ENCODE measurements at places on chromosomes 16 and 17. TPM values are rescaled to one million over a fixed set of nuclear protein-coding genes. Genes with fewer than 3 reads are reported as not detected.

Gene FAM20A
- 21.8 TPM for total RNA-seq

Gene GCGR
- not detected for total RNA-seq

Gene CCDC182
- not detected for total RNA-seq

Gene KRT32
- total RNA-seq = not detected

Gene FOXC2
- total RNA-seq = 1.2 TPM

Gene UNKL
- 9.2 TPM for total RNA-seq

Gene UNC13D
- total RNA-seq = 6.8 TPM

DNA sequence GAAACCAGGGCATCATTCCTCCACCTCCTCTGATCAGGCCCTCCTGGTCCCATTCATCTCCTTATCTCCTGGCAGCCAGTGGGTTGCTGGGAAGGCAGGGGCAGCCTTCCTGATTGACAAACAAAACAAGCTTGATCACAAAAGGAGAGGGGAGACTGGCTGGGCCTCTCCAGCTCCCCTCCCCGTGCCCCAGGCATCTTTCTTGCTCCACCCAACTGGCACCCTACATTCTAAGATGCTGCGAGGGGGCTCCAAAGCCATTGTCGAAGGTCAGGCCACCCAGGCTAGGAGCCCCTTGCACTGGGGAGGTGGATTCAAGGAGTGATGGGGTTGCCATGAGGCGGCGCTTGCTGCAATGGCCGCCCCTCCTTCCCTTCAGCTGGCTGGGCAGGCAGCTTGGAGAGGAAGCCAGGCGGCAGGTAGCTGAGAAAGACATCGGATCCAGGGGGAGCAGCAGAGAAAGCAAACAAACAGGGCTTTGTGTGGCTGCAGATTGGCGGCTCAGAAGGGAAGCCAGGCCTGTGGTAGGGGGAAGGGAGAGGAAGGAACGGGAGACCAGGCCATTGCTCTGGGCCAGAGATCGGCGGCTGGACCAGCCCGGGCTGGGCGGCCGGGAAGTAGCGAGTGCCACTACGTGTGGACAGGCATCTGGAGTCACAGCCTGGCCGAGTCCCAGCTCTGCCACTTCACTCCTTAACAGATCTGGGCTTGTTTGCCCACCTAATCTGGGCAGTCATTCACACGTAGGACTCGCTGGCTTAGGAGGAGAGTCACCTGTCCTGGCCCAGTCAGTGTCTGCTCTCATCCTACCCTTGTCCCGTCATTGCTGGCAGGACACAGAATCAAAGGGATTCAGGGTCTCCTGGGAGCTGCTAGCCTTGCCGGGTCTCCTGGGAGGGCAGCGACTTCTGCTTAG lies 12.3 kb downstream of the RAI1 start:
- peak; percentile 79 for DNase-seq

DNA sequence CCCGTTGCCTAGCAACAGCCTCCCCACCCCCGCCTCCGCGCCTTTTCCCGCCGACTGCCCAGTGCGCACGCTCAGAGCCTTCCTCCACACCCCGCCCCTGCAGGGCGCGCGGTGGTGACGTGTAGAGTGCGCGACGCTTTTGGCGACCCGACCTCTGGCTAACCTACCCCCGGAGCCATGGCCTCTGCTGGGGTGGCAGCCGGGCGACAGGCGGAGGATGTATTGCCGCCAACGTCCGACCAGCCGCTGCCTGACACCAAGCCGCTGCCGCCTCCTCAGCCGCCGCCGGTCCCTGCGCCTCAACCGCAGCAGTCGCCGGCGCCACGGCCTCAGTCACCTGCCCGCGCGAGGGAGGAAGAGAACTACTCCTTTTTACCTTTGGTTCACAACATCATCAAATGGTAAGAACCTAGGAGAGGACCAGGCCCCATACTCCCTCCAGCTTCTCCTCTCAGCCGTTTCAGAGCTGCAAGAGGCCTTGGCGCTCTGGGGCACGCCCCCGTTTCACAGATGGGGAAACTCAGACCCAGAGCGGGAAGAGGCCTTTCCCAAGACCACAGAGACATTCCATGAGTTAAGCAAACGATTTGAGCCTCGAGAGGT lies at the start of gene MED9:
Gene MED9, plus strand, starts transcription at position 136 of the 603 bp plus-strand sequence. Its CDS starts 42 bp downstream, at position 178.
- peak; percentile 93 for DNase-seq

- no peak for DNase-seq
Observed at GRCh38 chr17:82428546-82428945, 10.2 kb upstream of the OGFOD3 start.

- no peak for DNase-seq
Observed at GRCh38 chr17:17403899-17404576, 72.8 kb upstream of the MED9 start.

DNA sequence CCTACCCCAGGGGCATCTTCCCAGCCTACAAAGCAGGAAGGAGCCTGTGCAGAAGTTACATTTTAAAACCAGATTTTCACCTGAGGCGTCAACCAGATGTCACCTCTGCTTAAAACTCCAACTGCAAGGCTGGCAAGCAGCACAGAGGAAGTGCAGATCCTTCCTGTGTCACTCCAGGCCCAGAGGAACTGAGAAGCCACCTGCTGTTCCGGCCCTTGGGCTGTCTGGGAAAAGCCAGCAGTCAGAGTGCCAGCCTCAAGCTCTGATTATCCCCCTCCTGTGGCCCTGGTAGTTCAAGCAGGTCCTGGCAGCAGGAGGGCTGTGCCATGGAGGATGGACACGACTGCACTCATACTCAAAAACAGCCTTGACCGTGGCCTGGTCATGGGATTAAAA lies 10.2 kb downstream of the POLR2C start:
- no peak for DNase-seq

DNA sequence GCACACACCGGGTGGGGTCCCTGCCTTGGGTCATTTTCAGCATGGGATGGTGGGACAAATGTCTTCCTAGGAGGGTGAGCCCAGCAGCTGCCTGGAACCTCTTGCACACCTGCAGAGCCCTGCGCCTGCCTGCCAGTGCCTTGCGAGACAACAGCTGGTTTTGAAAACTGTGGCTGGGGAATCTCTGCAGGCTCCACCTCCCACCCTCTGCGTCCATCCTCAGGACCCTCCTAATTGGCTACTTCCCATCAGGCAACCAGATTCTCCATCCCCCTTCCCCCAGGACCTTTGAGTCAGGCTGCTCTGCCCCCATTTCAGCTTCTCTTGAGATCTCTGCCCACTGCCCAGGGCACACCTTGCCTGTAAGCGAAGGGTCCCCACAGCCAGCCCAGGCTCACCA lies 26.6 kb downstream of the PEMT start:
- no peak for DNase-seq

GRCh38 chr17:72525225-72526015 lies 404.6 kb downstream of the SOX9 start:
- DNase-seq = no peak

DNA sequence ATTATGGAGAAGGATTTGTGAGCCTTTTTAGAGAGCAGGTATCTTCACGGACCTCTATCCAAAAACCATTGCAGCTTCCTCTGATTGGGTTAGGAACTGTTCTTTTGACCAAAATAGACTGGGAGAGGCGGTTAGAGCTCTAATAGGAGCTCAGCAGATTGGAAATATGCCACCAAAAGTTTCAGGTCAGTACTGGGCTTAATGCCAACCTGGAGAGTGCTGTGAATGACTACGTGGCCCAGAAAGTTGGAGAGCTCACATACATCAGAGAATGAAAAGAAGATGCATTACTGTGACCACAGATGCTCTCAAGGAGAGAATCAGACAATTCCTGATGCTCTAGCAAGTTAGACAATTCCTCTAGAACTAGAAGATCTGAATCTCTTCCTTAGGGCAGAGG lies 86.5 kb downstream of the ABCA8 start:
- no peak for DNase-seq

DNA sequence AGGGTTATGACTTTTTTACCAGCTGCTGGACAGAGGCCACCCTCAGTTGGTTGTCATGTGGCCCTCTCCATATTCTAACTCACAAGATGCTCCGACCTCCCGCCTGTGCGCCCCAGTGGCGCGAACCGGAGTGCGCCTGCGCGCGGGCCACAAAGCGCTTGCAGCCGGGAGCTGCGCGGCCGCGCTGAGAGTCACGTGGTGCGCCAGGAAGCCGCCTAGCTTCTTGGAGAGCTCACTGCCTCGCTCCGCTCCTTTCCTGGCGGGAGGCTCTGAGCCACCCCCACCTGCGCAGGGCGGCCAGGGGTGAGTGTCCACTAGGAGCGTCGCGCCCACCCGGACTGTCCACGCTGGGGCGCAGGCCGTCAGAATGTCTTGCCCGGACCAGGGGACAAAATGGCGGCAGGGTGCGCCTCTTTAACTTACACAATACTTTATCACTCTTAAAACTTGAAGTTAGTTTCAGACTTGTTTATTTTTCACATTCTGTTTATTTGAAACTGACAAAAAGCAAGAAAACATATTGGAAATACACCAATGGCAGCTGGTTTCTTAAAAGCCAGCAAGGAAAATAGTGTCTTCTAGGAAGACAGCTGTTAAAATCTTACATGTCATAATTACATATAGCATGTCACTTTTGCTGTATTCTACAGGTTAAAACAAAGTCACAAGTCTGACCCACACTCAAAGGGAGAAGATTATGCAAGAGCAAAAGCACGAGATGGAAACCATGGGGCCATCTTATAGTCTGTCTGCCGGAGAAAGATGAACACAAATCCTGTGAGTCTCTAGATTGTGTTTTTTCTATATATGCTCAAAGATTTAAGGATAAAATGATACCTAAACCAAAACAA lies 357.9 kb downstream of the CNTNAP4 start:
- DNase-seq = no peak

DNA sequence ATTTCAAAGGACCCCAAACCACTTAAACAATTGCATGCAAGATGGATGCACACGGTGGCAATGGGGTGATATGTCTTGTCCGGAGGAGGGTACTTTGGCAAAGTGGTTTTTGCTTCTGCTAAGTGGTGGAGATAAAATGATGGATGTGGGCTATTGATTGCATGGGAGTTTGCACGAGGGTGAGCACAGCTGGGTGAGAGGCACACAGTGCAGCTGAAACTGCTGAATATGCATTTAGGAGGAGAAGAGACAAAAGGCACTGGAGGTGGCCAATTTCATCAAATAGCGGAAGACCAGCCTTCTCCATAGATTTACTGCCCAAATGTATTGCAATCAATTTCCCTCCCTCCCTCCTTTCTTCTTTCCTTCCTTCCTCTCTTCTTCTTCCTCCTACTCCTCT lies 414.4 kb upstream of the EEF2KMT start:
- DNase-seq = no peak

DNA sequence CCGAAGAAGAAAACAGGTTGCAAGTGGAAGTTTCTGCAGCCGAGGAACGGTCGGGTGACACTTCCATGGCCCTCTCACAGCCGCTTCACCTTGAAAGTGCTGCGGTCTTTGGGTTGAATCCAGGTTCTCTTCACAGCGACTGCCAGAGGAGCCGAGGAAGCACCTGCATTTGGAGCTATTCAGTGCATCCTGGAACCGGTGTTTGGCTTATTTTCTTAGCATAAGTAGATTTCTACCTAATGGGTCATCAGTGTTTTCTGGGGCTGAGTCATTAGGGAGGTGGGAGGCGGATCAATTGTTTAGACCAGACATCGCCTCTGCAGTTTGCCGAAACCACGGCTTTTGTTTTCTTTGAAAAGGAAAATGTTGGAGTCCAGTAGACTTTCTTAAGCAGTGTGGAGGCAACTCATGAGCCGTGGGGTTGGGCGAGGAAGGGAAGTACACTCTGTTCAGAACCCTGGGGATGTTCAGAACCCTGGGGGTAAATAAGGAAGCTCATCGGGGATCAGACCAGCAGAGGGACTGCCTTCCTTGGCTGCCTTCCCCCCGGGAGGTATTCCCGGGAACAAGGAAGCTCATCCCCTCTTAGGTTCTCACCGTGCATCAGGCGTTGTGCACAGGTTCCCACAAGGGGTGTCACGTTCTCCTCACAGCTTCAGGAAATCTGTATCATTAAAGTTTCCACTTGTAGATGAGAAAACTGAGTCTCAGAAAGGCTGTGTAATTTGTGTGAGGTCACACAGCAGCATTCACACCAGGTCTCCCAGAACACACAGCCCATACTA lies 361.5 kb downstream of the SNX29 start:
- no peak for DNase-seq

DNA sequence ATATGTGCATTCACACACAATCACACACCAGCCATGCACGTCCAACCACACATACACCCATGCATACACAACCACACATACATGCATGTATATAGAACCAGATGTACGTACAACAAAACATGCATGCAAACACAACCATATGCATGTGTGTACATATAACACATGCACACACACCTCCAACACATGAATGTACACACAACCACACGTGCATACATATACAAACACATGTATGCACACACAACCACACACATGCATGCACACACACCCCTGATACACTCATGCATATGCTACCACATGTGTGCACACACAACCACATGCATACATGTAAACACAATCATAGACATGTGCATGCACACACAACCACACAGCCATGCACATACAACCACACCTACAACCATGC lies 52.0 kb upstream of the SDK2 start:
- DNase-seq = no peak

DNA sequence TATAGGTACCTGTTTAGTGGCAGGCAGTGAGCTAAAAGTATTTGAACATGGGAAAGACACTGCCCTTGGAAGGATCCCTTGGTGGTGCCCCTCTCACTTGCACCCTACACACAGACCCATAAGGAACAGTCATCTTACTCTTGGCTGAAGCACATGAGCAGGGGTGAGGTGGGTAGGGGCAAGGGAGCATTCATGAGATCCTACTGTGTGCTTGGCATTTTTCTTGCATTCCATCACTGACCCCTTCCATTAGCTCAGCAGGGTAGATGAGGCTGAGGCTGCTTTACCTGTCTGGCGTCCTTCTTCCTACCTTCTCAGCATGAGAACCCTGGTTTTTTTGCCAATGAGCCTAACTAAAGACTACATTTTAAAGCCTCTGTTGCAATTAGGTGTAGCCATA lies 48.3 kb downstream of the CCT6B start:
- DNase-seq = no peak

GRCh38 chr16:84446596-84447392 lies 57.7 kb downstream of the MEAK7 start:
- no peak for DNase-seq

DNA sequence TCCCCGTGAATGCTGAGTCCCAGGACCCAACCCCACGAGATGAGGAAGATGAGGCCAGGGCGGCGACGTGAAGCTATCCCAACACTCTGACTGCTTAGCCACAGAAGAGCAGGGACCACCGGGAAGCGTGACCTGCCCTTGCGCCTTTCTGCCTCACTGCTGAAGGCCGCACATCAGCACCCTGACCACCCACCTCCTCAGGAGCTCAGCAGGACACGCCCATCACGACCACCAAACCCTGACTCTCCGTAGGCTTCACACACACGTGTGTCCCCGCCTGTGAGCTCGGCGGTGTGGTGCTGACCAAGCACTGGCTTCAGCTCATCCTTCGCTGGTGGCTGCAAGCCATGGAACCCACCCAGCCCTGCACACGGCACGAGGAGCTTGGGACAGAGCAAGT lies 97.8 kb downstream of the ZNF778 start:
- DNase-seq = no peak

Data from heart left ventricle (tissue), 16 donors.